Activated naive CD4-positive, alpha-beta T cell (primary cell): ENCODE measurements at places on chromosomes 5 and 9.

DNA sequence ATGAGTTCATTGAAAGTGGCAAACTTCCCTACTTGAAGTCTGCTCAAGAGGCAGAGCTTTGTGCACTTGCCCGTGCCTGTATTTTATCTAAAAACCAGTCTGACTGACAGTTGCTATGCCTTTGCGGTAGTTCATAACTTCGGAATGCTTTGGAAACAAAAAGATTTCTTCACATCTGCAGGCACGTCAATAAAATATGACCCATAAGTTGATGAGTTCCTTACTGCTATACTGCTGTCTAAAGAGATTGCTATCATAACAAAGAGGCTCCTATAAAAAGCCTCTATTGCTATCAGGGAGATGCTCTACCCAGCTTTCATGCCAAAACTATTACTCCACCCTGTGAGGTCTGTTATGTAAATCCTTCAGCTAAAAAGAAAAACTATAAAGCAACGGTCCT lies 25.4 kb upstream of the RNF20 start:
- no peak for DNase-seq

- DNase-seq, result no peak
Observed at GRCh38 chr9:18423791-18424531, 50.0 kb upstream of the ADAMTSL1 start.

- DNase-seq, result no peak
Observed at GRCh38 chr5:4295663-4296339, 700.2 kb downstream of the IRX1 start.

DNA sequence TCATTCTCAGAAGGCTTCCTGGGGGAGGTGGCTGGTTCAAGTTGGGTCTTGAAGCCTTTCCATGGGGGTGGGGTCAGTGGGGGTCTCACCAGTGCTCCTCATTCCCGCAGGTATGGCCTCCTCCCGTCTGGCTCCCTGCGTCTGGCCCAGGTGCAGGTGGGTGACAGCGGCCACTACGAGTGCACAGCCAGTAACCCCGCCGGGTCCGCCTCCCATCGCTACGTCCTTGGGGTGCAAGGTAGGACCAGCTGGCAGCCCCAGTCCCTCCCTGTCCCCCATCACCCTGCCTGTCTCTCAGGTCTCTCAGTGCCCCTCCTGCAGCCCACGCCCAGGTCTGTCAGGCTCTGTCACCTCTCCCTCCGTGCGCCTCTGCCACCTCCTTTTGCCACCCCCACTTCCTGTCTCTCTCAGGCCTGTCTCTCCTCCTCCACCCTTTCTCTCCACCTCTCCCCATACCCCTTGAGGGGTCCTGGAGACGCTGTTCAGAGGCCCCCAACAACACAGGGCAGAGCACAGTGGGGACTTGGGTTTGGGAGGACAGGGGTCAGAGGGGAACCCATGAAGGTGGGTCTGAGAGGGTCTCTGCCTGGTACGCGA lies 72.3 kb downstream of the HMCN2 start:
- no peak for DNase-seq

DNA sequence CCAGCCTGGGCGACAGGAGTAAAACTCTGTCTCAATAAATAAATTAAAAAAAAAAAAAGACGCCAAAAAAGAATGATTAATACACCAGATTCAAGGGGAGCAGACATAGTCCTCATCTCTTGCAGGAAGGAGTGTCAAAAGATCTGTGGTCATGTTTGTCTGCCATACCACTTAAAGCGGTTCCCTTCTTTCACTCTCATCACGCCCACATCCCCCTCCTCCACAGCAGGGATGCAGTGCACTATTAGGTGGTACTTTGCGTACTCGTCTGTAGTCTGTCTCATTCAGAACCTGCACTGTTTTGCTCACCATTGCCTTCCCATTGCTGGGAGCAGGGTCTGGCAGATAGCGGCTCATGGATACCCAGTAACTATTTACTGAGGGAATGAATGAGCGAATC lies 11.2 kb downstream of the CDHR2 start:
- no peak for DNase-seq

DNA sequence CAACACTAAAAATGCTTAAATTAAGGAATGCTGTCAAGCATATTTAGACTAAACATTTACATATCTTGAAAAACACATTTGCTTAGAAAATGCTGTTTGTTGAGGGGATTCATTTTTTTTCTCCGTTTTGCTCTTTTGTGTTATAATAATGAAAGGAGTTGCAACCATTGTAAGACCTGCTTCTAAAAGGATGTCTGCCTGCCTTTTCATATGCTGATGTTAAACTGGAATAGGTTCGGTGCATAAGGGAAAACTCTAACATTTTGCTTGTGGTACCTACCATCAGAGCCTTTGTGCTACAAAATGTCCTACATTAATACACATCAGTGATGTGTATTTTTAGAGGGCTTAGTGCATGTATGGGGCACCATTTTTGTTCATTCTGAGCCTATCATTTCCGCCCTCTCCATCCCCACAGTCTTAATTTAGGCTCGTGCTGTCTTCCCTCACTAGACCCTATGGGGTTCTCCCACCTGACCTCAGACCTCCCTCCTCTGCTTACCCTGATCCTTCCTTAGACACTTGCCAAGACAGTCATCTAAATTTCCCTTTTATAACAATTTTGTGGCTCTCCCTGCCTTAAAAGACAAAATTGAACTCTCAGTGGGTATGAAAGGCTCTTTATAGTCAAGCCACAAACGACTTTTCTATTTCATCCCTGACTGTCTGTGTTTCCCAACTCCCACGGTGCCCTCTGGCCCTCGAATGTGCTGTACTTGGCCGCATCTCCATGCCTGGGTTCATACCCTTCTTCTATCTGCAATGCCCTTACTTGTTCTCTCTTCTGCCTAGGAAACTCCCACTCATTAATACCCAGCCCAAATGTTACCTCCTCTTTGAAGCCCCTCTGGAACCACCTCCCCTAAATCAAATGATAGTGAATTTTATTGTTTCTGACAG lies 61.2 kb downstream of the CMYA5 start:
- no peak for DNase-seq

GRCh38 chr5:96614110-96614691 lies 48.0 kb upstream of the CAST start:
- DNase-seq, result no peak

DNA sequence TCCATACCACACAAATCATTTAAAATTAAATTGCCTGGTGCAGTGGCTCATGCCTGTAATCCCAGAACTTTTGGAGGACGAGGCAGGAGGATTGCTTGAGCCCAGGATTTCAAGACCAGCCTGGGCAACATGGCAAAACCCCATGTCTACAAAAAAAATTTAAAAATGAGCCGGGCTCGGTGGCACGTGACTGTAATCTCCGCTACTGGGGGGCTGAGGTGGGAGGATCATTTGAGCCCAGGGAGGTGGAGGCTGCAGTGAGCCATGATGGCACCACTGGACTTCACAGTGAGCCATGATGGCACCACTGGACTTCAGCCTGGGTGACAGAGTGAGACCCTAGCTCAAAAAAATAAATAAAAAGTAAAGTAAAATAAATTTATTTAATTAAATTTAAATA lies 40.9 kb downstream of the LYRM7 start:
- no peak for DNase-seq
